CD4-positive, alpha-beta T cell treated with Interleukin-15 for 1 hour (primary cell): ENCODE measurements at places on chromosomes 12 and 14.

DNA sequence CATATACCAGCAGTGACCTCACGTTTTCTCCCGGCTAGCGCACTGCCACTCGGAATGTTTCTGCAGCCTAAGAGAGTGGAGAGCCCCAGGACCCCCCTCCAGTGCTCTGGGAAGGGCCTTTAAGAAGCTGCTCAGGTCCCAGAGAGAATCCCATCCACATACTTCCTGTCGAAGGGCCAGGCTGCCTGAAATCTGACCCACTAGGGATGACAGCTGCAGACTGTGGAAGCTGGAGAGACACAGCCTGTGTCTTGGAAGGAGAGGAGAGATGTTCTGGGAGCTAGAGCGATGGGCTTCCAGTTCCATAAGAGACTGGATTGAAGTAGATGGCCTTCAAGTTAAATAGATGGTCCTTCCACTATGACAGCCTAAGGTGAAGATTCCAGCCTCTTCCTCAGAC is 54.4 kb downstream of the IQSEC3 start:
- DNase-seq: no peak

DNA sequence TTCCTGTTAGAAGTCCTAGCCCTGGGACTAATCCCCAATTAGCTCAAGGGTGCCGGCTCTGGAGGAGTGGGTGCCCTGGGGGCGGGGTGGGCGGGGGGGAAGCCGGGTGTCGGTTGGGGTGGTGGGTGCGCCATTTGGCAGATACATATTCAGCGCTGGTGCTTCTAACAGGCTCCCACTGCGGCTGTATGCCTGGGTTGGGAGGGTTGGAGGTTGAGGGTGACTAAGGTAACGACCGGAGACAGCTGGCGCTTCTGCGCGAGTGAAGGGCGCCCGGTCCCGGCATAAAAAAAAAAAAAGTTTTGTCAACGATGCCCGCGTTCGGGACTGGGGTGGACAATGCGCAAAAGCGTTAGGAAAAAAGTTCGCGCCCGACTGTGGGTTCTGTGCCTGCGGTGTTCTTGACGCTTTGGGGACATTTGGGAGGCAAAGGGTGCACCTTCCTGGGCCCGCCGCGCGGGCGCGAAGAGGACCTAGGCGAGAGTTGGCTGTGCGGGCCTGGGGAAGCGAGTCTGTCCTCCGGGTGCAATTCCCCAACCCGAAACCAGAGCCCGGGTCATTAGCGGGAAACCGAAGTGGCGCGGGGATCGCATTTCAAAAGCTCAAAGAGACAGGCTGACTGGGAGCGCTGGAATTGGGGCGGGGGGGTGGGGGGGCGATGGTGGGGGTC is 19.2 kb downstream of the TBX3 start:
- no peak for DNase-seq

GRCh38 chr14:20614038-20614840 is 23.1 kb upstream of the RNASE12 start:
- DNase-seq: peak; percentile 36

DNA sequence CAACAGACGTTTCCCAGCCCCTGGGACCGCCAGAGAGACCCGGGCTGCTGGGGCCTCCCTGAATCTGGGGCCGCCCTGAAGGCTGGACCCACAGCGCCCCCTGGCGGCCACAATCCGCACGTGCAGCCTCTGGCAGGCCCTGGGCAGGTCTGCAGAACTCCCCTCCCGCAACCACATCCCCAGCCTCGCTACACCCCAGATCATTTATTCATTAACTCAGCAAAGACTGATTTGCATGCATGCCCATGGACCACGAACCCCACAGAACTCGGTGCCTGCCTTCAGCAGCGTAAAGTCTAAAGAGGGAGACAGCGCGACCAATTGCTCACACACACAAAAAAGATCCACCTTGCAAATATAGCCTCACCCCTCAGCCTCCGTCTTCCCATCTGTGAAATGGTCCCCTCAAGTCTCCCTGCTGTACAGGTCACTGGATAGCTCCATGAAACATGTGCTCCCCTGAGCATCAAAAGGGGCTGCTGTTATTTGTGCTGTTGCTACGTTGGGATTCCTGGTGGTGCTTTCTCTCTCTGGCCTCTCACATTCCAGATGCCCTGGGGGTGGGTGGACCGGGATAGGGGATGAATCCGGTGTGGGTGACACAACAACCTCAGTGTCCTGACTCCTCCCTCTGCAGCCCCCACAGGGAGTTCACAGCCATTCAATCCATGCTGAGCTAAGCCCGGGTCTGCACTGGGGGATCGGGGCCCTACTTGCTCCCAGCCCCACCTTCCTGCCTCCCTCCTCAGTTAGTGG is 96.4 kb downstream of the SCARB1 start:
- DNase-seq: peak; percentile 74

DNA sequence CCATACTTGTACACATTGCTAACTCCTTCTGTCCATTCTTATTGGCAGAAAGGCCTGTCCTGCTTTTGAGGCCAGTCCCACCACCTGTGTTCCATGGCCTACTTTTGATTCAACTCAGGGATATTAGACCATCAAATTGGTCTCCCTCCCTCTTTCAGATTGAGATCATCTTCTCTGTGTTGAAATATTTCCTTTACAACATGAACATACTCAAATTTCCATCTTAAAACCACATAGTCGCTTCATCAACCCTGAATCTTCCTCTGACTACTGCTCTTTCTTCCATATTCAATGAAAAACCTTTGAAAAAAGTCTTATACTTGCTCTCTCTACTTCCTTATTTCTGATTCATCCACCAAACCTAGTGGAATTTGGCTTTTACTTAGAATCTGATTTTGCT is 34.9 kb downstream of the TRMT5 start:
- no peak for DNase-seq

- no peak for DNase-seq
These were observed 30.5 kb upstream of the CCND2 start for GRCh38 chr12:4243091-4243490.

- DNase-seq: no peak
These were observed 56.8 kb upstream of the CNOT2 start for GRCh38 chr12:70186436-70186835.

GRCh38 chr12:124438437-124439056 is 128.9 kb downstream of the NCOR2 start:
- no peak for DNase-seq

- DNase-seq: no peak
These were observed 35.2 kb upstream of the DCD start for GRCh38 chr12:54683398-54683797.

DNA sequence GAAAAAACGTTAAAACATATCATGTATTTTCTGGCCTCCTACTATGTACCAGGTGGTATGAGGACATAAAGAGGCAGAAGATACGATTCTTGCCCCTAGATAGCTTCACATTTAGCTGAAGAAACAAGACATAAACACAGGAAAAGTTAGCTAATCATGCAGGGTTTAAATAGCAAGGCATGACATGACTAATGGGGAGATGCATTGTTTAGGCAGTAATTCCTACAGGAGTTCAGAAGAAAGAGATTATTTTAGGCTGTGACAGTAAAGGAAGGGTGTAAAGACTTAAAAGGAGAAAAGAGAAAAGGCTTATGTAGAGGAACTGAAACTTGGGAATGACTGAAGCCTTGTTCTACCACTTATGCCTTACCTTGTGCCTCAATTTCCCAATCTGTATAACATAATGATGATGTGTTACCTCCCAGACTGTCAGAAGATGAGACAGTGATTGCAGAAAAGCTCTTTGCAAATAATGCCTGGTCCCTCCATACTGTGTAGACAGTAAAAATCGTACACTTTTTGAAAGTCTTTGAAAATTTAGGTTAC is 44.4 kb downstream of the PRKCH start:
- DNase-seq: no peak

DNA sequence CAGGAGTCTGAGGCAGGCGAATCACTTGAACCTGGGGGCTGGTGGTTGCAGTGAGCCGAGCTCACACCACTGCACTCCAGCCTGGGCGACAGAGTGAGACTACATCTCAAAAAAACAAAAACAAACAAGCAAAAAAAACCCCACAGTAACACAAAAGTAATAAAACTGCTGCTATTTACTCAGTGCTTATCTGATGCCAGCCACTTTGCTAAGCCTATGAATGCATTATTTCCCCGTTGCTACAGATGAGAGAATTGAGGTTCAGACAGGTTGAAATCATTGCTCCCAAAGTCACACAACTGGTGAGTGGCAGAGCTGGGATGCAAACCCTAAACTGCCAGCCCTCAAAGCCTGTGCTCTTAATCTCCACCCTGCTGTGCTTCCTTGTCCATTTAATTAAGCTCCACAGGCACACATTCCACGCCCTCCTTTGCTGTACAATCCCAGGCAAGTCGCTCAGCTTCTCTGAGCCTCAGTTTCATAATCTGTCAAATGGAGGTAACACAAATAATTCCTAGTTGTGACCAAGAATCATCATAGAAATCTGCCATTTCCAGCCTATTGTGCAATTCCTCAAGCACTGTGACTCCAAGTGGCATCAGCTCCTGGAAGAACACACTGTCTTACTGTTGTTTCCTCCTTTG is 5.7 kb upstream of the OAS3 start:
- no peak for DNase-seq

- no peak for DNase-seq
These were observed 66.5 kb downstream of the TRAFD1 start for GRCh38 chr12:112191840-112192321.

GRCh38 chr12:30806989-30807694 is 52.4 kb upstream of the CAPRIN2 start:
- DNase-seq: no peak

- no peak for DNase-seq
These were observed 19.1 kb downstream of the DAAM1 start for GRCh38 chr14:59207506-59207933.

GRCh38 chr12:98345308-98345876 is 170.0 kb upstream of the TMPO start:
- no peak for DNase-seq

- no peak for DNase-seq
These were observed 530.2 kb downstream of the RPS29 start for GRCh38 chr14:49056021-49056420.

GRCh38 chr12:87820524-87821202 is 208.5 kb downstream of the C12orf50 start:
- no peak for DNase-seq

GRCh38 chr14:50794068-50794645 is 36.8 kb downstream of the NIN start:
- DNase-seq: no peak

- DNase-seq: no peak
These were observed 230.6 kb upstream of the PLEKHG7 start for GRCh38 chr12:92472201-92472600.

- DNase-seq: no peak
These were observed 10.2 kb downstream of the SGPP1 start for GRCh38 chr14:63717702-63718101.

DNA sequence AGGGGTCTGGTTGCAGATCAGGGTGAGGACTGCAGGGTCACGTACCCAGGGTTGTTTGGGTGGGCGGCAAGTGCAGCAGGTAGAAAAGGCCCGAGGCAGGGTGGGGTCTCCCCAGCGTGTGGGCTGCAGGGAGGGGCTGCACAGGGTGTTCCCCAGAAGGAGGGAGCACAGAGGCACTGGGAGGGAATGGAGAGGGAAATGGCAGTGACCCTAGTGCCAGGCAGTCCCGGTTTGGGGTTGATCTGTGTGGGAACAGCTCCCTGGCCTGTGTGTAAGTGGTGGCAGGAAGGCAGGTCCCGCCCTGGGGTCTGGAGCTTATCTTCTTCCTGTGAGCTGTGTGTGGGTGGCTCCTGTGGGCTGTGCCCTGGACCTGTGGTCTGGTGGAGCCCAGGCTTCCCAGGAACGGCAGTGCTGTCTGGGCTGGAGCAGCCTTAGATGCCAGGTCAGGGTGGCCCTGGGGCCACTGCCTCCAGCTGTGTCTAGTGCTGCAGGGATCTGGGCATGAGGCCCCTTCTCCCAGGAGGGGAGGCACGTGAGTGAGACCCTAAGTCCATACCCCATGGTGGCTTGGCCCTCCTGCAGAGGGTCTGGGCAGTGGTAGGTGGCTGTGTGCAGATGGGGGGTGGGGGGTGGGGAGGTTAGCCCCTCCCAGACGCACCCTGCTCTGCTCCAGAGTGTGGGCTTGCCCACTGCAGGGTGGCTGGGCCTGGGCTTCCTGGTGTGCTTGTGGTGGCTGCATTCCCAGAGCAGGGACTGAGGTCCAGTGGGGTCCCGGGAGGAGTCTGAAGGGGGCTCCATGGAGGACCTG is 363.5 kb downstream of the TMEM121 start:
- DNase-seq: no peak

- no peak for DNase-seq
These were observed 194.1 kb upstream of the PLEKHA5 start for GRCh38 chr12:18935371-18935965.

DNA sequence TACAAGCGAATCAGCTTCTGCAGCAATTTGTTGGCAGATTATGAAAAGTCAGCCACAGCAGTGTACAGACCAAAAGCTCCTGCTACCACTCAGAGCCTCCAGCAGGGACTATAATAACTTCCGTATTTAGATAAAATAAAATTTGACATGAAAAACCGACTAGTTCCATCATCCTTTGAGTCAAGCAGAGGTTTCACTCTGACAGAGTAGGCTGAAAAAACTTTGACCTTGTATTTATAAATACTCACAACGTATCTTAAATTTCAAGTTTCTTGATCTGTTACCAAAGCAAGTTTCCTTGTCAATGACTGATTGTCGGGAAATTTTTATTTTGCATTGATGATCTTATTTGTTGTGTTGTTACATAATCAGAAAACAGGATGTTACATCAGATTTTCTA is 283.4 kb downstream of the DAD1 start:
- no peak for DNase-seq

DNA sequence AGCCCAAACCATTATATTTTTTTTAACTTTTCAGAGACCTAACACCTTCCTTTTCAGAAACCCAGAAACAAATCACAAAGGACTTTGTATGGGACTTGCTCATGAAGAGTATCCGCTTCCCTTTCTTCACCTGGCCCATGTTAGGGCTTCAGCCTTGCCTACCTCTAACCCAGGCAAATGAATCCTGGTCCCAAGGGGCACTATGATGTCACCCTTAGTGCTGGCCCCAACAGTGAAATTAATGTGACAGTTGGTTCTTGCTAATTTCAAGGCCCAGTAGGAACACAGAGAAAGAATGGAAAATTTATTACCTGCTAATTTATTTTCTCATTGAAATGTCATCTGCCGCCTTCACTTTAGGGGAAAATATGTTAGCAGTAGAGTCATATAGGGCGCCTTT is 179.8 kb upstream of the NRXN3 start:
- no peak for DNase-seq

DNA sequence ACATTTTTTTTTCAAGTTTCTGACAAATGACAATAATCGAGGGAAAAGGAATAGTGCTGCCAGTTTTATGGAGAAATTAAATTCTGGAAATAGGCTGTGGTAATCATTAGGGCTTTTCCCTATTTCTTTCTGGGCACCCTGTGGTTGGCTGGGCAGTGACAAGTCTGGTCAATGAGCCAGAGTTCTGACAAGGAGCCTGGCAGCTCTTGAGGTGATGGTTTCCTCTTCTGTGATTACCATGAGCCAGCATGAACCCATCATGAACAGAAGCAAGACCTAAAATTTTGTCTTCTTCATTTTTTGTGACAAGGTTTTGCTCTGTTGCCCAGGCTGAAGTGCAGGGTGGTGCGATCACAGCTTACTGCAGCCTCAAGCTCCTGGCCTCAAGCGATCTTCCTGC is 115.8 kb downstream of the TRAFD1 start:
- no peak for DNase-seq
